Karpas-422 (cell line): ENCODE measurements at places on chromosomes 12 and 14. TPM values are rescaled to one million over a fixed set of nuclear protein-coding genes. Genes with fewer than 3 reads are reported as not detected.

FGF6 gene
- not detected in 2 replicates for total RNA-seq

DNA sequence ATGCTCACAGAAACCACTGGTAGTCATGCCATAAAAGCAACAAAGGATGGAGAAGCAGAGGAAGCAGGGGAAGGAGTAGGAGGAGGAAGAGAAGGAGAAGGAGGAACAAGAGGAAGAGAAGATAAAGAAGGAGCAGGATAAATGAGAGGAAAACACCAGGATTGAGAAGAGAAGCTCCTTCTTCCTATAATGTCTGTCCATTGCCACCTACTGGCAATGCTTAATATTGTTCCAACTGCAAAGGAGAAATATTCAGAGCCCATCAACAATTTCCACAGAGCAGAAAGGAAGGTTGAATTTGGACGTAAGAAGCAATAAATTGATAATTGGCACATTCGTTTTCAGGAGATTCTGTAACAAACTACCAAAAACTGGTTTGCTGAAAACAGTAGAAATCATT, 898.4 kb downstream of the SLC16A7 start:
- no peak overlapping the region for H3K4me3 ChIP-seq
- H3K27ac ChIP-seq = no peak overlapping the region
- H3K4me1 ChIP-seq = no peaks in the 10 kb centered on the region
- H3K27me3 ChIP-seq = no peaks in the 10 kb centered on the region

DNA sequence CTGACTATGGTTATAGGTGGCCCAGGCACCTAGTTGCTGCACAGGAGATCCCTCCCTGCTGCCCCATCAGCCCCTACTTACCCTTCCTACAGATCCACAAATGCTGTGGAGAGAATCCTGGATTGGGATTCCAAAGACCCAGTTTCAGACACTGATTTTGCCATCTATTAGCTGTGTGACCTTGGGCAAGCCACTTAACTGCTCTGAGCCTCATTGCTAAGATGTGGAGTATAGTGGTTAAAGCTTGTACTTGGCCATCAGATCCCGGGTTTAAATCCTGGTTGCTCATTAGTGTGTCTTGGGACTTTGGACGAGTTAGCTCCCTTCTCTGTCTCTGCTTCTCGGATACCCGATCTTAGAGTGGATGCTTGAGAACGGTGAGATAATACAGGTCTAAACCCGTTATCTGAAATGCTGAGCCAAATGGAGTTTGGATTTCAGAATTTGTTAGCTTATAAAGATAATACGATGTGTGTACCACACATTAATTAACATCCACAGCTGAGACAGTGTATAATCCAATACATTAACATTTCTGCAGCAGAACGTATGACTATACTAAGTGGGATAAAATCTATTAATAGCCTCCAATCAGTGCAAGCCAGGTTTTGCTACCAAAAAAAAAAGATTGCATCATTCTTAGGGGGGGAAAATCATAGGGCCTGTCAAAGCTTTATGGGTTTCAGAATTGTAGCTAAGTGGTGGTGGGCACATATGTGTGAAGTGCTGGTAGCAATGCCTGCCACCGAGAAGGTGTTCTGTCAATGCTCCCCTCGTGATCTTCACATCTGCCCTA, 16.0 kb downstream of the PROX2 start:
- H3K4me3 ChIP-seq = no peak overlapping the region
- DNase-seq = no peak
- no peaks in the 10 kb centered on the region for H3K27me3 ChIP-seq
- H3K4me1 ChIP-seq = peaks cover 23% of the 10 kb centered on the region
- H3K27ac ChIP-seq = no peak overlapping the region

- H3K27me3 ChIP-seq = no peaks in the 10 kb centered on the region
- no peaks in the 10 kb centered on the region for H3K4me1 ChIP-seq
- peak; percentile 66 for DNase-seq
- no peaks in the 10 kb centered on the region for H3K36me3 ChIP-seq
- no peak overlapping the region for H3K27ac ChIP-seq
Measured at GRCh38 chr12:124273630-124274029, 21.3 kb upstream of the RFLNA start.

TUBA1C gene
- total RNA-seq = 90.0 and 132 TPM in 2 replicates

- no peaks in the 10 kb centered on the region for H3K36me3 ChIP-seq
- H3K4me1 ChIP-seq = no peaks in the 10 kb centered on the region
- H3K27ac ChIP-seq = no peak overlapping the region
- H3K27me3 ChIP-seq = no peaks in the 10 kb centered on the region
Measured at GRCh38 chr14:64683264-64683663, 21.0 kb upstream of the PLEKHG3 start.
